ENCODE measurements at places on chromosomes 16 and 17.

DNA sequence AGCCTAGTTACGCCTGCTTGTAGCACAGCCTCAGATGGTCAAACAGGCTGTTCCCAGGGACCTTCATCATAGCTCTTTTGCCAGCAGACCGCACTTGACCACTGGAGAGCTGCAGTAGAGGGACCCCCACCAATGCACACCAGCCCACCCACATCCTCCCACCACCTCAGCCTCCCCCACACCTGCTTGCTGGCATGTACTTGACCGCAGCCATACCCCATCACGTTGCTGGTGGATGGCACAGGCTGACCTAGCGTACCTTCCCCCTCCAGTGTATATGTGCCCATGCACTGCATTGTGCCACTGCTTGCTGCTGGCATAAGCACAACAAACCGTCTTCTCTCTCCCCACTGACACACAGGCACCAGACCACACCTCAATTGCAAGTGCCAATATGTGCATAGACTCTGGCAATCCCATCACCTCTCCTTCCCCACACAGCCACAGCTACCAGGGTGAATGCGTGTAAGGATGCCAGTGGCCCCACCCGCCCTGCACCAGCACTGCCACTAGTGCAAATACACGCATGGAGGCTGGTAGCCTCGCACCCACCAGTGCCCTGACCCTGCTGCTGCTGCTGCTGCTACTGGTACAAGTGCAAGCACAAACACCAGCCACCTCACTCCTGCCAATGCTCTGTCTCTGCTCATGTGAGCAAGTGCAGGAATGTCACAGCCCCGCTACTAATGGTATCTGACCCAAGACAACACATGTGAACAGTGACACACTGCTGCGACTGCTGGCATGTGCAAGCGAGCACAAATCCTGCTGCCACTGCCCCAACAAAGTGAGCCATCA is 1377.6 kb downstream of the CDH11 start:
- no peak for DNase-seq

GRCh38 chr16:56289416-56289815 is 98.1 kb downstream of the GNAO1 start:
- no peak for DNase-seq

GRCh38 chr17:32192379-32192778 is 50.1 kb downstream of the RHOT1 start:
- DNase-seq: no peak

DNA sequence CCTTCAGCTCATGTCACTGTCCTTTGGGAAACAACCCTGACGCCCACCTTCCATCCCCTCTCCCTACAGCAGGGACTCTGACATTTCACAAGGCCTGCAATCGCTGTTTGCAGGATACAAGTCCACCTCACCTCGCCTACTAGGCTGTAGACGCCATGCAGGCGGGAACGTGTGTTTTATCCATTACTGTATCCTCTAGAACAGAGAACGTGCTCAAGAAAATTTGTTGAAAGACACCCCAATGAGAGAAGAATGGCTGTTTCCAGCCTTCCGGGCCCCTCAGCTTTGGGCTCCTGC is 1.5 kb upstream of the TTYH2 start:
- DNase-seq: no peak

GRCh38 chr17:50872710-50873424 is 6.7 kb upstream of the TOB1 start:
- no peak for DNase-seq

GRCh38 chr17:57365420-57365819 is 109.1 kb downstream of the MSI2 start:
- no peak for DNase-seq

GRCh38 chr17:40352779-40353394 is 11.7 kb downstream of the GJD3 start:
- DNase-seq: no peak

DNA sequence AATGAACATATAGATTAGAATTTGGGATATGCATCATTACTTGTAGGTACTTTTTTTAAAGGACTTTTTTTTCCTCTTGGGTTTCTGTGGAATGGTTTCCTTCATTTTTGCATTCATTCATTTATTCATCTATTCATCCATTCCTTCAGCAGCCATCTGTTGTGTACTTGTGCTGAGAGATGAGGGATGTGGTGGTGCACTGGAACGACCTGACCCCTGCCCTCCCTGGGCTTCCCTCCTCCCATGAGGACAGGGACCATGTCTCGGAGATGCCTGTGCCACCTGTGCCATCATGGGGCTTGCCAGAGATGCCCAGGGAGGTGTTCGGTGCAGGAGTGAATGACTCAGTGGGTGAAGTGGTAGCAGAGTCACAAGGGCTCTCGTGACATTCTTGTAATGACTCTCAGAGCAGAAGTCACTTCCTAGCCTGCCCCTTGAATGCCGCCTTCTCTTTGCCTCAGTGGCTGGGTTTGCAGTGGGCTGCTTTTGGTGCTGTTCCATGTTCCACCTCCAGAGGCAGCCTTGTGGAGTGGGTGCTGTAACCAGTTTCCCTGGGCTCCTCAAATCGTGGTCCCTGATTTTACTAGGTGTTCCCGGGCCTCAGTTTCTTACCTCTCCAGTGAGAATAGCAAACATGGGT is 43.9 kb downstream of the CLEC16A start:
- no peak for DNase-seq

- DNase-seq: no peak
Observed at GRCh38 chr16:85383836-85384832, 229.0 kb upstream of the GSE1 start.

DNA sequence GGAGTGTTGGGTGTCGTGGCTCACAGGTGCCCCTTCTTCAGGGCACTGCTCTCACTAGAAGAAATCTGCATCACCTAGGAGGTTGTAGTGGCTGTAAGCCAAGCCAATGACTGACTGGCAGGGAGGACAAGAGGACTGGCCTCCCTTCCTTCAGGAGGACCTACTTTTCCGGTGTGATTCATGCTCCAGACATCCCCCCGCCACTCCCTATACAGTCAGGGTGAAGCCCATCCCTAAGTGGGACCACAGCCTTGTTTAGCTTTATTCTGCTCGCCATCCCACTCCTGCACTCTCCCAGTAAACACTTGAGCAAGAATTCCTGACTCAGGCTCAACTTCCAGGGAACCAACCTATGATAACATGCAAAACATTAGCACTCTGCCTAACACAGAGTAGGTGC is 67.0 kb downstream of the PLCG2 start:
- no peak for DNase-seq

- no peak for DNase-seq
Observed at GRCh38 chr17:58632324-58633314, 59.2 kb downstream of the TEX14 start.

DNA sequence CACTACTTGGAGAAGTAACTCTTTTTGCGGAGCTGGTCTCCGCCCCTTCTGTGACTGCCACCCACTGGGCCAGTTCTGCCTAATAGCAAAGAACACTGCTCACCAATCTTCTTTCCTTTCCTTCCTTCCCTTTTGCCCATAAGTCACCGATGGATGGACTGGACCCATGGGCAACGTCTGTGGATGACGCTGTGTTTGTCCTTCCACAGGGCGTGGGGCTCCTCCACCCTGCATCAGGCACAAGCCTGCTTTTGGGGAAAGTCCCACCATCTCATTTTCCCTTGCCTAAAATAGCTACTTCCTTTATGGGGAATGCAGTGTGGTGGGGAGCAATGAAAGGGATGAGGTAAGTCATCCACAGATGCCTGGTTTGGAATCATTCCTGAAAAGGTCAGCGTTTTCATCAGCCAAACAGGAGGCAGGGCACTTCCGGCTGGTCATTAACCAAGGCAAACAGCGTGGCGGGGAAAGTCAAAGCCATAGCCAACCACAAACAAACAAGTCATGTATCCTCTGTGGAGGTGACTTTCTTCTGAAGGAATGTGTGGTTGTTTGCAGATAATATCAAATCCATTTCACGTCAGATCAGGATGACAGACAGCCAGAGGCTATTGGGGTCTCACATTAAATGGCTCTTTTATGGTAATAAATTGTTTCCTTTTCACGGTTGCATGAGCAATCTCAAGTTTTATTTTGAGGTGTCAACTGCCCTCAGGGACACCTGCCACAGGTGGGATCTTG is 30.7 kb upstream of the MED9 start:
- no peak for DNase-seq

GRCh38 chr16:70253291-70254106 is 1.8 kb upstream of the EXOSC6 start:
- DNase-seq: no peak

- DNase-seq: no peak
Observed at GRCh38 chr16:27199736-27200135, 3.6 kb upstream of the KDM8 start.

Data from left ventricle myocardium inferior (tissue), 1 donor.